ENCODE measurements at places on chromosomes 3 and 15.

DNA sequence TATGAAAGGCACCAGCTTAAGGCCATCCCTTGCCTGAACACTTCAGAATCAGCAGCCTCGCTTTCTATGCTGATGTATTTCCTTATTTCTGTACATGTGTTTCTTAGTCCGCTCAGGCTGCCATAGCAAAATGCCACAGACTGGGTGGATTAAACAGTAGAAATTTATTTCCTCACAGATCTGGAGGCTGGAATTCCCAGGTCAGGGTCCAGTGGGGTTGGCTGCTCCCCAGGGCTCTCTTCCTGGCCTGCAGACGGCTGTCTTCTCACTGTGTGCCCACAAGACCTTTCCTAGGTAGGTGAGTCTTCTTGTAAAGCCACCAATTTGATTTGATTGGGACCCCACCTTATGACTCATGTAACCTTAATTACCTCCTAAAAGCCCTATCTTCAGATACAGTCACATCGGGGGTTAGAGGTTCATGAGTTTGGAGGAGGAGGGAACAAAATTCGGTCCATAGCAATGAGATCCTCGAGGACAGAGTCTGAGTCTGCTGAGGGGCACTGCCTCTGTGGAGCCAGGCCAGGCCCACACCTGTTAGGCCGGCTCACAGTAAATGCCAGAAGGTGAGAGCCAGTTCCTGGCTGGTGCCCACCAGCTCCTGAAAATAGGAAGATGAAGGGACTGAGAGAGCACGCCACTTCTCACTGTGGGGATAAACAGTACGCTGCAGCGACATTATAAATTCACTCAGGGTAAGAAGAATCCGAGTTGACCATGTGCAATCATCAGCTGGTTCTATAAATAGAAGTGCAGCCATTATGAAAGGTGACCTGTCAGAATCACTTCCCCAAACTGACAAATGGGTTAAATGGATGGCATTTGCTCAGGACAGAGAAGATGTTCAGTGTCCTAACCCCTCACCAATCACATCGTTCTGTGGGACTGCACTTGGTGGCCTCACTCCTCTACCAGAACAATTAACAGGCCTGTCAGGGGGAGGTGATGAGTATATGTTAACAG is 41.1 kb downstream of the CTXND1 start:
- DNase-seq, result no peak

GRCh38 chr15:52651868-52652267 is 27.3 kb downstream of the ATOSA start:
- peak; percentile 57 for DNase-seq

DNA sequence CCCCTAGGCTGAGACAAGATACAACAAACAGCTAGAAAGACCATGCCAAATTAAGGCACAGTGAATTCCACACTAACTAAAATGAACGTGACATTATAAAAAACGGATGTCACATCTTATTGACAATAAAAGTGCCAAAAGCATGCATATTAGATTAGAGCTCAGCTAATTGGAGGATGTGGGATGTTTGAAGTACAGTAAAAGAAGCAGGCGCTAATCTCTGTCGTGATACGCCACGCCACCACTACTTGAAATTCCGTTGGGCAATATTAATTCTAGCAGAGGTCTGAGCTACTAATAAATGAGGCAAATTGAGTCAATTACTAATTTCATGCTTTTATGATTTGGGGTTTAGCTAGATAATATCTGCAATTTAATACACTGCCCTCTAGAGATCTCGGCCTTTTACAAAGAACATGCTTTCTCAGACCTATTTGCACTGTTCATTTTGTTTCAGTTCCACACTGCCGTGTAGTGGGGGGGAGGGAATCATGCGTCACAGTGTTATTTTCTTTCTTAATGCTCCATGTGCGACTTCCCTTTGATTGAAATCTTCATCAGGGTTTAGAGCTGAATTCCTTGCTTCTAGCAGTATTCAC is 52.9 kb upstream of the ROBO2 start:
- DNase-seq, result no peak

- no peak for DNase-seq
Measured at GRCh38 chr3:79973917-79974595, 206.3 kb upstream of the ROBO1 start.

DNA sequence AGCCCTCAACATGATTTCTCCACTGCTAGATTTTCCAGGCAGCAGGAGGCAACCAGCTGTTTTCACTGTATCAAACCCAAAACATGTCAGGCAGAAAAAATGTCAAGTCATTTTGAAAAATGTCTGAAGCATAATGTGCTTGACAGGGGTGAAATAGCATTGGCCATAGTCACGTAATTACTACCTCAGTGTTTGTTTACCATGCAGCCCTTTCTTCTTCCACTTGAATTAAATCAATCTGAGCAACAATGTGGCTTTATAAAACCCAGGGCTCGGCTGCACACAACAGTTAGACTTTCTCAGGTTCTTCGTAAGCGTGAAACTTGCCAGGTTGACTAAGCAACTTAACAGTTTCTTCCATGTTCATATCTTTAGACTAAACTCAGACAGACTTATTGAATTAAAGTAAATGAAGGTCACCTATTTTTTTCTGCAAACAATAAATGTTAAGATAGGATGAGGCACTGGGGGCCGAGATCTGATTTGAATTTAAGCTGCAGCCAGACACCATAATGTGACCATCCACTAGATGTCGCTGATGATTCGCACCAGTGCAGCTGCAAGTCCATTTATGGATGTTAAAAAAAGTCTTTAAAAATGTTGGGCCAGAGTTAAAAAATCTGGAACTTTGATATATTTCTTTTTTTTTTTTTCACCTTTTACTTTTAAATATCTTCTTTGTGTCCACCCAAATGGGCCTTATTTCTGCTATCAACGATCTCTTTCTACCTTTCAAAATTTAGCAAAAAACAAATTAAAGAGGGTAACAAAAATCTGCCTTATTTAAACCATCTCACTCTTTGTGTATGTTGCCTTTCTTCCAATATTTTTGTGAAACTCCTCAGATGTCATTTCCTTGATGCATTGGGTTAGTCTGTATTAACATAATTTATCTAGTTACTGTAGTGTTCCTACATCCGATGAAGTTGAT is 305.9 kb downstream of the CACNA2D3 start:
- peak; percentile 68 for DNase-seq

- DNase-seq, result peak; percentile 74
Measured at GRCh38 chr3:71984843-71985613, 200.1 kb upstream of the PROK2 start.

DNA sequence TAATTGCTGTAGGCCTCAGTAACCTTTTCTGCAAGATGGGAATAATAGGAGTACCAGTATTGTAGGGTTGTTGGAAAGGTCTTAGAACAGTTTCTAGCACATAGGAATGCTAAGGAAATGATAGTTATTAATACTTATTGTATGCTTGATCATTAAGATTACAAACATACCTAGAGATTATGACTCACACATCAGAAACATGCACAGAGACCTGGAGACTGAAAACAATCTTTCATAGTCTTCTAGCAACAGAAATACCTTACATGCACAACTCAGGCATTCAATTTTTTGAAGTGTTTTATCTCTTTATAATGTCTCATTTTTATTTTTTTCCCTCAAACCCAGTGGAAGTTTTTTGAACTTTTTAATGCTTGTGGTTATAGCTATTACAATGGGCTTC is 104.4 kb upstream of the ZBTB20 start:
- no peak for DNase-seq

- DNase-seq, result no peak
Measured at GRCh38 chr15:91884606-91885005, 31.1 kb downstream of the SLCO3A1 start.

GRCh38 chr3:193816656-193817311 is 223.8 kb downstream of the OPA1 start:
- no peak for DNase-seq

- DNase-seq, result peak; percentile 7
Measured at GRCh38 chr3:177448987-177449359, 251.7 kb upstream of the TBL1XR1 start.

DNA sequence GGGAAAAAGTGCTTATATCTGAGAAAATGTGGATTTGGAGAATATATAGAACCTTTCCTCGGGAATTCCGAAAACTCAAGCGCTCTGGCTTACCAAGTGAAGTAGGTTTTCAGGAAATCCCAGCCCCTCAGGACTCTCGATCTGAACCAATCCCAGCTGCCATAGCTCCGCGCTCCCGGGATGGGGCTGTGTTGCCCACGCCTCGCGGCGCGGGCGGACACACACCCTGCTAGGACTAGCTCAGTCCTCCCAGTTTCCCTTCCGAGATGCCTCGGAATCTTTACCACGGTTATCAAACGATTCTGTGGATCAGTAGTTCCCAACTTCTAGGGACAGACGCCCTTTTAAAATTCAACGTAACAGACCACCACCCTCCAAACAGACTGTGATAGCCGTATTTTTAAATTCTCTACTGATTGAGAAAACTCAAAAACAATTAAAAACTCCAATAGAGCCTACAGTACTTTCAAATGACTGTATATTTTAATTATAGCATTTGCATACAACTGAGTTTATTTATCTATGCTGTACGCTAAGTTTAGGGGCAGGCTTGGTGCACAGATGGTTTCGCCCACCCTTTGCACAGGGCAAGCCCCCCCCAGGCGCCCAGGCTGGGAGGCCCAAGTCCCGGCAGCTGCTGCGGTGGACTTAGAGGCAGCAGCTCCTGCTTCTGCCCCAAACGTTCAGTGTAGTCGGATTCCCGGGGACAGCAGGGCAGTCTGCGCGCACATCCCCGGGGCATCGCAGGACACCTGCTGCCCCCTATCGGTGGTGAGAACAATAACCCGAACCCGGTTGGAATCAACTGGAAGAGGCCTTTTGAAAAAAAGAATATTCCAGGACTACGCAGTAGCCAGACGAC is 52.3 kb downstream of the CCDC54 start:
- DNase-seq, result peak; percentile 75

DNA sequence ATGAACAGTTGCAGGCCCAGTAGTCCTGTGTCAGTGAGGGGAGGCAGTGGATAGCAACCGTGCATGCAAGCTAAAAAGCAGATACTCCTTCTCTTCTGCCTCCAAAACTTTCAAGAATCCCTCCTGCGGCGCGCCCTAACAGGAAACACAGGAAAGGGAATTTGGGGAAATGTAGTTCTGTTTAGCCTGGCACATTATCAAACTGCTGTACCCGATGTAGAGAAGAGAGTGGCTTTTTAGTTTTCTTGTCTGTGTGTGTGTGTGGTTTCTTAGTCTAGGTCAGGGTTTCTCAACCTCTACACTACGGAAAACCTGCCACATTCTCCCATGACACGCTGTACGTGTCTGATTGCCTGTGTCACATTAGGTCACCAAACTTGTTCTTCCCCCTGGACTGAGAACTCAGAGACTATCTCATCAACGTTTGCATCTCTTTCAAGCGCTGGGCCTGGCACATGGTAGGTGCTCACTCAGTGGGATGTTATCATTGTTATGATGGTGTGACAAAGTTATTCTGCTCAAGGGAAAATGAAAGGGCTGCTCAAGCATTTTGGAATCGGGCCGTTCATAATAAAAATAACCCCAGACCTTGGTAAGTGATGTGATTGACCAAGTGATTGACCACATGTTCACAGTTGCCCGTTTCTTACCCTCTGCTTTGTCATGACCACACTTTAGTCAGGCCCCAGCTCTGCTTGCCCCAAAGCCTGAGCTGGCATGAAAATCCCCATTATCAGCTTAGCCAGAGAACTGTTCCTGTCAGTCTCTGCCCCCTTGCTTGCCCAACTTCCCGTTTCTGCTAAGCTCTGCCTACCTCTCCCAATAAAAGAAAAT is 33.2 kb downstream of the TM4SF4 start:
- peak; percentile 42 for DNase-seq

DNA sequence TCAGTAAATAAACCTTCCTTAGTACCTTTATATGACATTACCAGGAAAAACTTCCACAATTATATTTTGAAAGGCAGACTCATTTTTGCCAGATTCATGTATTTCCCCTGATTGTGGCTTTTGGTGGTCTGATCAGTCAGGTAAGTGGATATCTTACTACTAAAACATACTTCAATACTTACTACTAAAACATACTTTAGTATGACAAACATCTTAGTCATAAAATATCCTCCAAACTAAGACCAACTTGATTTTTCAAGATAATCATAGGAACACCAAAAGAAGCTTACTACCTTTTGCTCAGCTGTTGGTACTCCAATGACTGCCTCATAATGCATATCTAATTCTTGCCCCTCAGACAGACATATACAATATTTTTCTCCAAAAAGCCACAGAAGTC is 9.3 kb downstream of the TJP1 start:
- no peak for DNase-seq

- peak; percentile 89 for DNase-seq
Measured at GRCh38 chr15:41936649-41937567, 35.4 kb downstream of the EHD4 start.

GRCh38 chr3:115843206-115843605 is 219.9 kb downstream of the GAP43 start:
- no peak for DNase-seq

DNA sequence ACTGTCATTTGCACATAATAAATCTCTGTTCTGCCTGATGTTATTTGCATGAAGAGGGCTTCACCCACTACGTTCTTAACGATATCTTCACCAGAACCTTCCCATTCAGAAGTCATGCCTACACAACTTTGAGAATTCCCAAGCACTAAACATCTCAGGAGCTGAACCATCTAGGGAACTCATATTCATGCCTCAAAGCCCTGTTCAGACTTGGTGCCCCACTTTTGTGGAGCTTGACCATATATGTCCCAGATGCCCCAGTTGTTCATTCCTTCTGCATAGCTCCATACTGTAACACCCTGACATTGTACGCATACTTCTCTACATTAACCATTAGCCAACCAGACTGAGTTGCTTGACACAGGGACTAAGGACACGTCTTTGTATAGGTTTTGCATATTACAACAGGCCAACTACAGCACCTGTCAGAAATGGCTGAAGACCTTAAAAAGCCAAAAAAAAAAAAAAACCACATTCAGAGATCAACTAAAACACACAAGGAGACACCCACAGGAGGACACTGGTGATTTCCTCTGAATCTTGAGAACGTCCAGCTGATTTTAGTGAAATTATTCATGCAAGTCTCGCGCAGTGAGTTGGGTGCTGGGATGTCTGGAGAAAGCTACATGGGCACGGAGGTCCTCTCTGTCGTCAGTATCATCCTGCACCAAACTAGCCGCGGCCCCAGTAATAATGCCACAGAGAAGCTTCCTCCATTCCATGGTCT is 141.4 kb downstream of the FOXP1 start:
- DNase-seq, result no peak

GRCh38 chr3:99714575-99714974 is 76.2 kb downstream of the COL8A1 start:
- DNase-seq, result no peak

DNA sequence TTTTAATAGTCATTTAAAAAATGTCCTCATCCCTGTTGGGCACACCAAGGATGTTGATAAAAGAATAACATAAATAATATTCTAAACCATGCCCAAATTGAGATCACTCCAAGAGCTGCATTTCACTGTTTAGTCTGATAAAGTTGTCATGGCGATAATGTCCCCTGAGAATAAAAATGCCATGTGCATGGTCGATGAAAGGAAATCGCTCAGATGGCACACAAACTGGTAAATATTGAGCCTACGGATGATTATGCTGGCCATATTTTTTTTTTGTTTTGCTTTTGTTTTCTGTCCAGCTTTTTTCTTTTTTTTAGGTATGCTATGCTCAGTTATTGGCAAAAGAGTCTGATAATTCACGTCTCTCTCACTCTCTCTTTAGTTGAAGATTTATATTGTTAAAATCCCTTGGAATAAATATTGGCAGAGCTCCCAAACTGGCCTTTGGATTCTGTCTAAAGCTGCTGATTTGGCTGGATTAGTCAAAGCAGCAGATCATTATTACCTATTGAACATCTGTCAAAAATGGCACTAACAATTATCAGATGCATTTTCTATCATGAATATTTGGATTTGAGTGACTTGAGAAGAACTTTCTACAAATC is 643.8 kb downstream of the SQOR start:
- DNase-seq, result no peak
